ENCODE measurements at places on chromosomes 1 and 21.

GRCh38 chr1:208187499-208188041 is 56.6 kb downstream of the PLXNA2 start:
- no peak for DNase-seq

GRCh38 chr1:119771770-119772169 is 3.1 kb upstream of the HMGCS2 start:
- no peak for DNase-seq

DNA sequence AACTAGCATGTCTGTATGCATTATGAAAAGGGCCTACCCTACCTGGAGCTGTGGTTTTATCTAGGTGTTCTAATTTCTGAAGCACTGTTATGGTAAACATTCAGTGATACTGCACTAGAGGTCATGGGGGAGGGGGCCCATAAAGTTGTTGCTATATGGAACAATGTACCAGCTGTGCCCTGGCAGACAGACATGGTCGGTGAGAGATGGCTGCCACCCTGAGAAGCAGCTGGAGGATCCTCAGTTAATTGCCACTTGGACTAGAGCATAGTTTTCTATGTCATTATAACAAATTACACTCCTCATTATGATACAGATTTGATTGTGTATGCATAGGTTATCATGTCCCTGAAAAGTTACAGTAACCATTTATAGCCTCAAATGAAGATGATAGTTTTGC is 45.4 kb downstream of the ILDR2 start:
- DNase-seq = no peak

GRCh38 chr1:228898582-228898992 is 163.3 kb downstream of the RHOU start:
- DNase-seq = no peak

GRCh38 chr1:163897412-163898155 is 575.8 kb downstream of the NUF2 start:
- DNase-seq = no peak

GRCh38 chr21:32131960-32132359 is 146.9 kb downstream of the MIS18A start:
- DNase-seq = no peak

- DNase-seq = no peak
Observed at GRCh38 chr1:186494832-186495271, 33.9 kb upstream of the PDC start.

DNA sequence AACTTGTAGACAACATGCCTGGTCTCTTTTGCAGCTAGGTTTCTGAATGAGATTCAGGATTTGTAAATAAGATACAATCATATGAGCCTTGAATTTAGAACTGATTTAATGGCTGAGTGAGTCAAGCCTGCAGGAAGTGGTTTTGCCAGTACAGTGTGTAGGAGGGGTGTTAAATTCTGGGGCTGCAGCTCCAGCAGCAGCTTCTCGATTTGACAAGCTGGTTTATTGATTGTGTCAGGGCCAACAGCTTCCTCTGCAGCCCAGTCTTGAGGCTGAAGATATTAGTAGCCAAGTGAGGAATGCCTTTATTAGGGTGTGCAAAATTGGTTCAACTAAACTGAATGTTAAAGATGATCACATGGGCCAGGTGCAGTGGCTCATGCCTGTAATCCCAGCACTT is 11.5 kb upstream of the PLA2G5 start:
- no peak for DNase-seq

GRCh38 chr1:2282556-2283270 is 54.6 kb downstream of the SKI start:
- no peak for DNase-seq

- no peak for DNase-seq
Observed at GRCh38 chr1:207627496-207627895, 17.4 kb upstream of the CR1L start.

- DNase-seq = no peak
Observed at GRCh38 chr1:241485145-241485544, 34.4 kb downstream of the FH start.

GRCh38 chr1:92274939-92275338 is 23.8 kb downstream of the GLMN start:
- no peak for DNase-seq

GRCh38 chr1:181482521-181483284 is 614 bp upstream of the CACNA1E start:
- DNase-seq = no peak
